ENCODE measurements at places on chromosomes 11 and 22.
A peak's percentile ranks its signal among the peaks of the same experiment; 100 is the strongest.

DNA sequence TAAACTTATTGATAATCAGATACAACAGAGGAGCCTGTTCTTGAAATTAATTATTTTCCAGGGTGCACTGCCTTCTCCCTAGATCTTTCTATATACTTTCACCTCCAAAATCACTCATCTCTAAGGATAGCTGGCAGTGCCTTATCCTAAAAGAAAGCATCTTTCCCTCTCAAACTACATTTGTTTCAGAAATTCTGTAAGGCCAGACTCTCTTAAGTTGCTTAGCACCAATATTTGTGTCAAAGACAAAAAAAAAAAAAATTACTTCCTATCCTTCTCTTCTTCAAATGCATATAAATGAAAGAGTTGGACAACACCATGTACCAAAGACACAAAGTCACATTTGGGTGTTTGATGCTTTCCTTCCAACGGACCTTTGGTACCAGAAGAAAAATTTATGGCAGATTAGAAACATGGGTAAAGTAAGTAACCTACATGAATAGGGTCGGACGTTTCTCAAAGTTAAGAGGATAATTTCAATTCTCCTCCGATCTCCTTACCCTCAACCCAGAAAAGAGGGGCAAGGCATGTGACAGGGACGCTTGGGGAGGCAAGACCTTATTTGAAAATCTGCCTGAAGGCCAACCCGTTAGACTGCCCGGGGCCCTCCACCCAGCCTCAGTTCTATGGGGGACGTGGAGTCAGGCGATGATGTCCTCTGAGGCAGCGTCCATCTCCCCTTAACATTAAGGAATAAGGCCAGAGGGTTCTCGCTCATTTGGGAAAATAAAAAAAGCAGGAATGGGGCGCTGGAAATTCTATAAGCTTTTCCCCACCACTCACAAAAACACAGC lies 66.3 kb downstream of the ETS1 start:
- no peak for DNase-seq

- peak; percentile 50 for DNase-seq
These were observed 892 bp downstream of the GDPD5 start for GRCh38 chr11:75524665-75525432.

GRCh38 chr11:61390161-61390560 lies 2.2 kb upstream of the TMEM216 start:
- DNase-seq, result no peak

GRCh38 chr22:41289671-41290070 lies 3.7 kb upstream of the RANGAP1 start:
- no peak for DNase-seq

DNA sequence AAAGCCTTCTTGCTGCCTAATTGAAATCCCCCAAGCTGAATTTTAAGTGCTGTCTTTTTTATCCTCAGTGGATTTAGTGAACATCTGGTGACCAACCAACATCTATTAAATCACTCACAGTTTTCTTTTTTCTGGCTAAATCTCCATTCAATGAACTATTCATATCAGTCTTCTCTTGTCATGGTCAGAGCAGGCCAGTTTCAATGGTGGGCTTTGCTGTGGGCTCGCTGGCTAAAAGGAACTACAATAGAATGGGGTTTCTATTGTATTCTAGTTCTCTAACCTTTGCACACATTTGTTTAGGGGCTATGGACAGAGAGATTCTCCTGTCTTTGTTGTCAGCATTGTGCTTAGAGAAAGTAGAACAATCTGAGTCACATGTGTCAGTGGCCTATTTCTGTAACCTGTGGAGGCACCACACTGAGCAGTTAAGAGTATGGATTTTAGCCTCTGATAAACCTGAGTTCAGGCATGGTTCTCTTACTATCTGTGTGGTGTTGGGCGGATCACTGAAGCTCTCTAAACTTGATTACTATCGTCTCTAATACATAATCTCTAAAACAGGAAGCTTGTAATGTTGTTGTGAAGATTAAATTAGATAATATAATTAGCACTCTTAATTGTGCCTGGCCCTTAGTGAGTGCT lies 94.2 kb upstream of the CADM1 start:
- DNase-seq, result no peak

DNA sequence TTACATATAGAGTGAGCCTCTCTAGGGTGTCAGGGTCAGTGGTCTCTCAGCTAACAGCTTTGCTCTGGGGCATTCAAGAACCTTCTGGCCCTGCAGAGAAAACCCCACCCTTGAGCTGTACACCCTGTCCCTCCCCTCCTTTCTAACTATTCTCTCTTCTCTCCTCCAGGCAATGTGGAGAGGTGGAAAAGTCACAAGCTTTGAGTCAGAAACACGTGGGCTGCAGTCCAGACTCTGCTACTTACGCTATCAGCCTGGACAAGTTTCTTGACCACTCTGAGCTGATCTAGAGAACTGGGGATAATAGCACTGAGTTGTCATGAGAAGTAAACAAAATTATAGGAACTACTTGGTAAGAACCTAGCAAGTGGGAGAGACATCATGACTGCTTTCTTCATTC lies 10.7 kb upstream of the FAM83F start:
- DNase-seq, result no peak

DNA sequence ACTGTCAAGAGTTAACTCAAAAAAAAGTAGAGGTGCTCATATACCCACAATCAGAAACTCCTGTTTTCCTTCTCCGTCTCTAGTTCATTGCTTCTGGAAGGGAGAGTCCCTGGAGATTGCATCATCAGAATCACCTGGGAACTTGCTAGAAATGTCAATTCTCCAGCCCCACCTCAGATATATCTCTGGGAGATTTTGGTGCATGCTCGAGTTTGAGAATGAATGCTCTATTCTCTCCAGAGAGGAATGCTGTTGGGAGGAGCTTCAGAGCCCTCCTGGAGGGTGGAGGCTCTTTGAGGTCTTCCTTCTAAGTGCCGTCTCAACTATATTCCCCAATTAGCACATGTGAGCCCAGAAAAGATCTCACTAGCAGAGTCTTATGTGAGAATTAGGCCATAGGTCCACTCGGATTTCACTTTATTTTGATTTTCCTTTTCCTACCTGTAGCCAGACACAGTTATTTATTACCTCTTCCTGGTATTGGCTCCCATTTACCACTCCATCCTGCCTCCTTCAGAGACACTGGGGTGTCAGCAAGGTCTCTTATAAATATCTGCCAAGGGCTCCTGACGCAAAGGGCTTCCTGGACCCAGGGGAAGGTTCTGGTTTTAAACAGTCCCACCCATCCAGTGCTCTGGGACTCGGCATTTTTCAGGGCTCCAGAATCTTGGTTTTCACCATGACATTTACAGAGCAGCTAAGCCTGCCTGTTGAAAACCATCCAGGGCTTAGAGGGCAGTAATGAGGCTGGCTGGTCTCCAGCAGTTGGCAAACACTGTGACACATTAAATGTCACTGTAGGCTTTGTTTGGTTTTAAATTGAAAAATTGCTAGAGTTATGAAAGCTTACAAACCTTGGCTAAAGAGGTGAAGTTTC lies 136.2 kb downstream of the CD44 start:
- peak; percentile 15 for DNase-seq

DNA sequence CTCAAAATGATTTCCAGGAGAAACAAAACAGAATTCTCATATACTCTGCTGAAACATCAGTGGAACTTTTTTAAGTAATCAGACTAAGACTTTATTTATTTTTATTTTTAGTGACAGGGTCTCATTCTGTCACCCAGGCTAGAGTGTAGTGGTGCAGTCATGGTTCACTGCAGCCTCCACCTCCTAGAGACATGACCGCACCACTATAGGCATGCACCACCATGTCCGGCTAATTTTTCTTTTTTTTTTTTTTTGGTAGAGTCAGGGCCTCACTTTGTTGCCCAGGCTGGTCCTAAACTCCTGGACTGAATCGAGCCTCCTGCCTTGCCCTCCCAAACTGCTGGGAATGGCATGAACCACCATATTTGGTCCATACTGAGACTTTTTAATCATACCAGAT lies 42.9 kb downstream of the PRDM10 start:
- no peak for DNase-seq

DNA sequence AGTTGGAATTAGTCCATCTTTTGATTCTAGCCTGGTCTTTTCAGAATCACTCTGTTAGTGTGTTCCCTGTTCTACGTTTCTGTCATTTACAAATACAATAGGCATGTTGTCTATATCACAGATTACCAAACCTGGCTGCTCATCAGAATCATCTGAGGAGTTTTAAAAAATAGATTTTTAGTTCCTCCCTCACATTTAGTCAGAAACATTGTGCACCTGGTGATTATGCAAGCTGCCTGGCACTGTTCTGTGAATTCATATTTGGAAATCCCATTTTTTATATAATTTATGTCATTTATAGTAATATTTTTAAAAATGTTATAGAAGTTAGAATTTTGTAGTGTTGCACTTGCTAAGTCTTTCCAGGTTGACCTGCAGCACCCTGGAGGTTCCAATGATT lies 107.3 kb downstream of the PDE3B start:
- no peak for DNase-seq

- DNase-seq, result no peak
These were observed 10.8 kb downstream of the LARGE2 start for GRCh38 chr11:45933131-45933831.

GRCh38 chr11:12127206-12127898 lies 17.0 kb downstream of the MICAL2 start:
- DNase-seq, result peak; percentile 95

All from SW480 (cell line).